ENCODE measurements at places on chromosomes 1 and 21.

GRCh38 chr1:17244821-17245740 lies 3.8 kb upstream of the PADI3 start:
- no peak for ATAC-seq
- H3K27ac ChIP-seq, result no peak overlapping the region
- no peaks in the 10 kb centered on the region for H3K36me3 ChIP-seq
- no peak overlapping the region for H3K4me3 ChIP-seq

GRCh38 chr1:15969321-15969880 lies 6.5 kb downstream of the ZBTB17 start:
- peaks cover 47% of the 10 kb centered on the region for H3K36me3 ChIP-seq
- H3K27me3 ChIP-seq, result no peaks in the 10 kb centered on the region
- H3K4me3 ChIP-seq, result no peak overlapping the region
- no peak for ATAC-seq
- H3K4me1 ChIP-seq, result peaks cover 3% of the 10 kb centered on the region

DNA sequence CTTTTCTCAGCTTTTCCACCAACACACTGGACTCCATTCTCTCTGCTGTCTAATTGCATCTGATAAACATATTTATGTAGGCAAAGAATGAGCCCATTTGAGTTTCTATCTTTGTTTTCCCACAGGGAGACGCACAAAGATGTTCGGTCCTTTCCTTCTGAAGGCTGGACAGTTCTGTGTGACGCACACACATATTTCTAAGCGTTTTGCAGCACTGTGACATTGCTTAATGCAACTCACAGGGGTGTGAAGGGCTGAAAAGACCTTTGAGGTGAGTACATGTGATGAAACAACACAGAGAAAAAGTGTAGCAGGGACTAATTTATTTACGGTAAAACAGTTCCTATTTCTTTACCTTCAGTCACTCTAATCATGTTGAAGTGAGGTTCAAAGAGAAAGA lies 323.1 kb upstream of the RUNX1 start:
- no peak for ATAC-seq
- H3K27me3 ChIP-seq, result no peaks in the 10 kb centered on the region
- no peaks in the 10 kb centered on the region for H3K4me1 ChIP-seq
- H3K4me3 ChIP-seq, result no peak overlapping the region
- no peaks in the 10 kb centered on the region for H3K36me3 ChIP-seq
- no peak overlapping the region for H3K27ac ChIP-seq

- no peak overlapping the region for H3K4me3 ChIP-seq
- no peak overlapping the region for H3K27ac ChIP-seq
- no peaks in the 10 kb centered on the region for H3K4me1 ChIP-seq
- H3K27me3 ChIP-seq, result peaks cover 33% of the 10 kb centered on the region
- no peaks in the 10 kb centered on the region for H3K36me3 ChIP-seq
Observed at GRCh38 chr1:223631956-223632355, 33.5 kb downstream of the CAPN8 start.

GRCh38 chr1:157380523-157380922 lies 171.8 kb downstream of the FCRL5 start:
- H3K4me3 ChIP-seq, result no peak overlapping the region
- H3K36me3 ChIP-seq, result no peaks in the 10 kb centered on the region
- no peaks in the 10 kb centered on the region for H3K4me1 ChIP-seq
- peaks cover 23% of the 10 kb centered on the region for H3K27me3 ChIP-seq
- H3K27ac ChIP-seq, result no peak overlapping the region

DNA sequence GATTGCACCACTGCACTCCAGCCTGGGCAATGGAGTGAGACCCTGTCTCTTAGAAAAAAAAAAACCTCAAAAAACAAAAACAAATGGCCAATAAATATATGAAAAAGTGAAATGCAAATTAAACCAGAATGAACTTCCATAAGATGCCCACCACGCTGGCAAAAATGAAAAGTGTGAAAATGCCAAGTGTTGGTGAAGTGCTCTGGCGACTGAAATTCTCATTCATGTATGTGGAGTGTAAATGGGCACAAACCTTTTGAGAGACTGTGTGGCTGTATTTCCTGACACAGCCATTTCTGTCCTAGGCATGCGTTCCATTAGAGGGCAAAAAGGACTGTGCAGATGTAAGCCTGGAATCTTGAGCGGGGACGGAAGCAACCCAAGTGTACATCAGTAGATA lies 18.3 kb downstream of the YBEY start:
- H3K27me3 ChIP-seq, result peaks cover 20% of the 10 kb centered on the region
- no peak overlapping the region for H3K4me3 ChIP-seq
- no peaks in the 10 kb centered on the region for H3K36me3 ChIP-seq
- H3K4me1 ChIP-seq, result no peaks in the 10 kb centered on the region
